ENCODE measurements at places on chromosomes 1 and 21. TPM values are rescaled to one million over a fixed set of nuclear protein-coding genes. Genes with fewer than 3 reads are reported as not detected.

Gene ESPN
- polyA plus RNA-seq = 103 TPM

Gene RBBP4
- polyA plus RNA-seq = 35.3 TPM

Gene FAAH
- 26.5 TPM for polyA plus RNA-seq

Gene HUNK
- polyA plus RNA-seq = 0.11 TPM

DNA sequence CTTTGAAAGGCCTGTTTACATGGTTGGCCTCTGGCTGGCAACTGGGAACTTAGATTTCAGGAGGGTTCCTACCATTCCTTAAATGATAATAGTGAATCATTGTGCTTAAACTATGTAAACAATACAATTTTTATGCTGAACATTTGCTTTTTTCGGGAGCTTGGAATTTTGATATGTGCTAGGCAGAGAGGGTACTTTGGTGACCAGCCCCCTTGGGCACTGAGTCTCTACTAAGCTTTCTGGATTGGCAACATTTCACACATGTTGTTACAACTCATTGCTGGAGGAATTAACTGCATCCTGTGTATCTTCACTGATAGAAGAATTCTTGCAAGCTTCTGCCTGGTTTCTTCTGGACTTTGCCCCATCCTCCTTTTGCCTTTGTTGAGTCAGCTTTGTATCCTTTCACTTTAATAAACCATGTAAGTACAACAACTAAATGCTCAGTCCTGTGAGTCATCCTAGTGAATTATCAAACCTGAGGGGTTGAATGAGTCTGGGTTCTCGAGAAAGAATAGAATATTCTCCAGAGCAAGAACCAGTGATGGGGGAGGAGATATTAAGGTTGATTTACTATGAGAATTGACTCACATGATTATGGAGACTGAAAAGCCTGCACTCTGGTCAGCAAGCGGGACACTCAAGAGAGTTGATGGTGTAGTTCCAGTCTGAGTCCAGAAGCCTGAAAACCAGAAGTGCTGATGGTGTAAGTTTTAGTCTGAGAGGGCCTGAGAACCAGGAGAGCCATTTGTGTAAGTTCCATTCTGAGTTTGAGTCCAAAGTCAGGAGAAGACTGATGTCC is 3.1 kb upstream of the SLC16A4 start:
- DNase-seq = no peak

DNA sequence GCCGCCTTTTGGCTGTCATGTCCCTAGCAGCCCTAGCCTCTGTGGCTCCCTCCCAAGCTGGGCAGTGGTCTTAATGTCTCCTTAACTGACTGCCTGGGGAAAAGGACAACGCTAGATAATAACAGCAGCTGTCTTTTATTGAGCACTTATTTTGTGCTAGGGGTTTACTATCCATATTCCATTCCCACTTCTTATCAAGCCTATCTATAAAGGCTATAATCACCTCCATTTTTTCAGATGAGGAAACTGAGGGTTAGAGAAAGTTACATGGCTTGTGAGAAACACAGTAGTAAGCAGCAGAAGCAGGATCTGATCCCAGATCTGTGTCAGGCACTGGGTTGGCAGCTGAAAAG is 6.2 kb downstream of the SH3BGRL3 start:
- no peak for DNase-seq

- DNase-seq = no peak
Observed at GRCh38 chr1:193031431-193031830, 27.7 kb downstream of the UCHL5 start.

- no peak for DNase-seq
Observed at GRCh38 chr1:9413071-9413876, 120.6 kb downstream of the SPSB1 start.

- DNase-seq = peak; percentile 93
Observed at GRCh38 chr1:11842154-11843041, 5.2 kb downstream of the NPPA start.

DNA sequence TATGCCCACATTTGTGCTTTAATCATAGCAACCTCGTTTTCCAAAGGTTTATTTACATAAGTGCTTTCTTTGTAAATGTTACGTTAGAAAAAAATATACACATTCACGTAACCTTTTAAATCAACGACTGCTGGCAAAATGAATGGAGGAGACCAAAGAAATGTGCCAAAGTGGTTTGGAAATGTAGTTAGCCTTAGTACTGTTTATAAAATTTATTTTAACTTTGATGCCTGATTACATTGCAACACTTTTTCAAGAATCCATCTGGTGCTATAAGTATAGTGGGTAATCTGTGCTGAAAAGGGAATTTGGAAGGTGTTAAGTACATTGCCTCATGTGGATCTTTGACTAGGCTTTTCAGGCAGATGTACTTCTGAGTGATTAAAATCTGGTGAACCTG is 108.9 kb downstream of the IFI44 start:
- no peak for DNase-seq

- no peak for DNase-seq
Observed at GRCh38 chr1:22841860-22842281, 130.8 kb downstream of the LACTBL1 start.

DNA sequence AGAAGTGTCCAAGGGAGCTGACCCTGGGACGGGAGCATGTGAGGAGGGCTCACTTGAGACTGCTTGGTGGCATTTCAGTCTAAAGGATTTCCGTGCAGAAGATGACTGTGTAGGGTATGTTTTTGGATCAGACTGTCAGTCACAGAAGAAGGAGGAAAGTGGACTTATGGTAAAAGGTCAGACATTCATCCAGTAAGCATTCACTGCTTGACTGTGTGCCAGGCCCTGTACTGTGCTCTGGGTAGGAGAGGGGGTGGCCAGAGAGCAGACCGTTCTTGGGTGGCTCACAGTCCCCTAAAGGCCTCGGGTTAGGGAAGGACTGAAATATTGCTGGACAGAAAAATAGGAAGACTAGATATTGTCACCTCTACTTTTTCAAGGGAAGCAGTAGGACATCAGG is 2.1 kb upstream of the SERINC2 start:
- DNase-seq = no peak

DNA sequence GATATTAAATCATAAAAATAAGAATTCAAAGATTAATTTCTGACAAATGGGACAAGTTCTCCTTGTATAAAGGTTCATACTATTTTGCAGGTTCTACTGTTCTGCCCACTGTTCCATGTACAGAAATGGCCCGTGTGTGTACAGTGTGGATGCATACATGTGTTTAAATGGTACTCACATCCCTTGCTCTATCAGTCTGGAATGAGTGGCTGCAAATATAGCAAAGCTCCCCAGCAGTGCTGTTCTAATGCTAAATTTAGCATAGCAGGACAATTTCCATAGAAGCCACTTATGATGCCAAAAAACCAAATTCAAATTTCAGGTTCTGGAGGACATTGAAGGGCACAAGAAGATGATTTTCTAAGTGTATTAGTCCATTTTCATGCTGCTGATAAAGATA is 9.4 kb upstream of the SEC16B start:
- no peak for DNase-seq

GRCh38 chr1:75533085-75533484 is 77.8 kb downstream of the SLC44A5 start:
- DNase-seq = no peak

DNA sequence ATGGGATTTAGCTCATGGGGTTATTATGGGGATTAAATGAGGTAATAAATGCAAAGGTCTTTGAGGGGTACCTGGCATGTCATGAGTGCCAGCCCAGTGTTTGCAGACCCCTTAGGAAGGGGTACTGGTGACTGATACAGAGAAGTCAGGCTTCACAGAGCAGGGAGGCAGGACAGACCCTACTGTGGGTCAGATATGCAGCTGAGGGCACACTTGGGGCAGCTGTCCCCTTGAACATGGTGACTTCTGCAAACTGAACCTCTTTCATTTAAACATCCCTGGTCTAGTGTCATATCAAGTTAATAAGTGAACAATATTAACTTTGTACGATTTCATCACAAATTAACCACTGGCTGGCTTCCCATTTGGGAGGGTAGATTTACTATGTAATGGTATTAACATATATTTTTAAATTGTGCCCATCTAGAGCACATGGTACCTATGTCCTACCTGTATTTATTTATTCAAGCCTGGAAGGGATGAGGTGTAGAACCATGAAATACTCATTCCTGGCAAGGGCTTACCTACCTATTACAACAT is 25.9 kb downstream of the STPG1 start:
- DNase-seq = no peak

GRCh38 chr1:231421546-231421970 is 529 bp downstream of the EGLN1 start:
- no peak for DNase-seq

- DNase-seq = no peak
Observed at GRCh38 chr1:12438349-12438924, 179.6 kb downstream of the DHRS3 start.

DNA sequence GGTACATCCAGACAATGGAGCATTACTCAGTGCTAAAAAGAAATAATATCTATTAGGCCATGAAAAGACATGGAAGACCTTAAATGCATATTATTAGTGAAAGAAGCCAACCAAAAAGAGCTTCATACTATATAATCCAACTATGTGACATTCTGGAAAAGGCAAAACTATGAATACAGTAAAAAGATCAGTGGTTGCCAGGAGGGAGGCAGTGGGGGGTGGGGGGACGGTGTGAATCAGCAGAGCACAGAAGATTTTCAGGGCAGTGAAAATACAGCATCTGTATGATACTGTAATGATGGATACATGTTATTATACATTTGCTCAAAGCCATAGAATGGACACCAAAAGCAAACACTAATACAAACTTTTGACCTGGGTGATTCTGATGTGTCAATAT is 339.4 kb upstream of the SNX7 start:
- DNase-seq = no peak

DNA sequence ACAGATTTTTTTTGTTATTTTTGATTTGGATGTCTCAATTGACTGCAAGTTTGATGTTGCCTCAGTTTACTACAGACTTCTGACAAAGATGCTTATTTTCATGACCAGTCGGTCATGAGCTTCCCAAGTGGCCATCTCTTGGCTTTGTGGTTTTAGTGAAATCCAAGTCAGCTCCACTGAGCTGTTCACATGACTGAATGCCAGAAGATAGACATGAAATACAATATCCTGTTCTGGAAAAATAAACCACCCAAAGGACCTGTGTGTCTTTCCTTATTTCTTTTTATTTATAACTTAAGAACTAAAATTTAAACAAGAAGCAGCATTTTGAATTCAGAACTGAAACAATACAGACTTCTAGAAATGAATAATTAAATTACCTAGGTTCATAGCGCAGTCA is 89.3 kb downstream of the HMCN1 start:
- DNase-seq = no peak

GRCh38 chr1:192877283-192877886 is 68.5 kb downstream of the RGS2 start:
- DNase-seq = no peak

- no peak for DNase-seq
Observed at GRCh38 chr1:5690898-5691297, 301.3 kb downstream of the NPHP4 start.

DNA sequence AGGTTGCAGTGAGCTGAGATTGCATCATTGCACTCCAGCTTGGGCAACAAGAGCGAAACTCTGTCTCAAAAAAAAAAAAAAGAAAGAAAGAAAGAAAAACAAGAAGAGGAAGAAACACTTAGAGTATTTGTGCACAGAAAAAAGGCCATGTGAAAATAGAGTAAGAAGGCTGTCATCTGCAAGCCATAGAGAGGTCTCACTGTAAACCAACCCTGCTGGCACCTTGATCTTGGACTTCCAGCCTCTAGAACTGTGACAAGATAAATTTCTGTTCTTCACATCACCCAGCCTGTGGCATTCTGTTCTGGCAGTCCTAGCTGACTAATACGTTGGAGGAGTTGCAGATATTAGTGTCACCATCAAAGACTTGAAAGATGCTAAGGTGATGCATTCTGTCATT is 12.1 kb upstream of the ZDHHC18 start:
- DNase-seq = no peak

DNA sequence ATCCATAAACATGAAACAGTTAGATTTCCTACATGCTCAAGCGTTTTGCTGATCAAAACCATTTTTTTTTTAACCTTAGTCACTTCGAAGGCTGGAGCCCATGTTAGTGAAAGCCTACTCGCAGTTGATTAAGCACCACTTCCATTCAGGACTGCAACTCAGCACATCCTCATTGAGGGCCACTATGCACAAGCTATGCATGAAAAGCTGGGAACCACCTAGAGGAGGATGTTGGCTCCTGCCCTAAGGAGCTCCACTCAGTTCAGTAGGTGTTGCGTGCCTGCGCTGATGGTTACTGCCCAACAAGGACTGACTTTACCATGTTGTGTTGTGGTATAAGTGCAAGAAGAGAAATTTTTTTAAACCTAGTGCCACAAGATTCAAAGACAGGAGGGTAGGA is 181.4 kb upstream of the L1TD1 start:
- no peak for DNase-seq

- no peak for DNase-seq
Observed at GRCh38 chr1:239458144-239458500, 71.8 kb downstream of the CHRM3 start.

DNA sequence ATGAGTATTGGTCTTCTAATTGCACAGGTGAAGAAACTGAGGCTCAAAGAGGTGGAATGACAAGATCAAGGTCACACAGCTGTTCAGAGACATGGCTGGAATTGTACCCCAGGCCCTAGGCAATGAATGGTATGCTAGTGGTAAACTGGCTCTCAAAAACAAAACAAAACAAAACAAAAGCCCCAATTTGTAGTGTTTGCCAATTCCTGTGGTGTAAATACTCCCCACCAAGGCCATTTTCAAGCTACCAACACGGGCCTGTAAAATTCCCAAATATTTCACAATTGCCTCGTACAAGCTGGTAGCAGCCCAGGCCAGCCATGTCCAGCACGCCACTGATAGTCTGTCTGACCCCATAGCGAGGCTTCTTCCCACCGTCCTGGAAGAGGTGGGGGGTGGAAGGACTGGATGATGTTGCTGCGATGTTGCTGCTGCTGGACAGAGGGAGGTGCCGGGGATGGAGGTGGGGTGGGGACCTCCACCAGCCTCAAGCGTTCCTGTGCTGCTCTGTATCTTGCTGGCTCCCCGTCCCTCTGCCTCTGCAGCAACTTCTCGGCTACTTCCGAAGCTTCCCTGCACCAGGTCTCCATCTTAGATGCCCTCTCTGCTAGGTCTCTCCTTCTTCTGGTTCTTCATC is 62.2 kb upstream of the RUNX3 start:
- DNase-seq = no peak

DNA sequence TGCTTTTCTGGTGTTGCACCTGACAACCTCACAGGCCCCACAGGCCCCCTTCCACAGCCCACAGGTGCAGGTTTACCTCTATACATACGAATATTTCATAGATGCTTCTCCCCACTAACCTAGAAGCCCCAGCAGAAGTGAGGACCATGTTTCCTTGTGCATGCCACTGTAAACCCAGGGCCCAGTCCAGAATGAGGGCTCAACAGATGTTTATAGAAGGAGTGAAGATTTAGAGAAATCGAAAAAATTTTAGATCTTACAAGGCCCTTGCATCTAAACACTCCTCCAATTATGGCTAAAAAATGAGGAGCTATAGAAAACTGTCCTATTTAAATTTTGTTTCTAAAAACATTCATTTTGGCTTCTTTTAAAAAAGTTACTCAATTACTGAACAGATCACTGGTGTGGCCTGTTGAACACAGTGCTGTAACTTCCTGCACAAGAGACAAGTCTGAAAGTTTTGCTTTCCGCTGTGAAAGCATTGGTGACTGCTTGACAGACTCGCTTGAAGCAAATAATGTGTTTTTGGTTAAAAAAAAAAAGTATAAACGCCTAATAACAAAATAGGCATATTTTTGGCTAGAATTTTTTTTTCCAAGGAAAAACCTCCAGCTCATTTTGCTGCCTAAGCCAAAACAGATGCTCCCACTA is 1.2 kb downstream of the ABCB10 start:
- DNase-seq = no peak

GRCh38 chr1:115266729-115267421 is 71.2 kb downstream of the NGF start:
- no peak for DNase-seq

Data from liver (tissue), 10 donors.